NCI-H446 treated with DMSO at 0.1 percent for 48 hours (cell line): ENCODE measurements at places on chromosomes 7 and 10.
A peak's percentile ranks its signal among the peaks of the same experiment; 100 is the strongest.

DNA sequence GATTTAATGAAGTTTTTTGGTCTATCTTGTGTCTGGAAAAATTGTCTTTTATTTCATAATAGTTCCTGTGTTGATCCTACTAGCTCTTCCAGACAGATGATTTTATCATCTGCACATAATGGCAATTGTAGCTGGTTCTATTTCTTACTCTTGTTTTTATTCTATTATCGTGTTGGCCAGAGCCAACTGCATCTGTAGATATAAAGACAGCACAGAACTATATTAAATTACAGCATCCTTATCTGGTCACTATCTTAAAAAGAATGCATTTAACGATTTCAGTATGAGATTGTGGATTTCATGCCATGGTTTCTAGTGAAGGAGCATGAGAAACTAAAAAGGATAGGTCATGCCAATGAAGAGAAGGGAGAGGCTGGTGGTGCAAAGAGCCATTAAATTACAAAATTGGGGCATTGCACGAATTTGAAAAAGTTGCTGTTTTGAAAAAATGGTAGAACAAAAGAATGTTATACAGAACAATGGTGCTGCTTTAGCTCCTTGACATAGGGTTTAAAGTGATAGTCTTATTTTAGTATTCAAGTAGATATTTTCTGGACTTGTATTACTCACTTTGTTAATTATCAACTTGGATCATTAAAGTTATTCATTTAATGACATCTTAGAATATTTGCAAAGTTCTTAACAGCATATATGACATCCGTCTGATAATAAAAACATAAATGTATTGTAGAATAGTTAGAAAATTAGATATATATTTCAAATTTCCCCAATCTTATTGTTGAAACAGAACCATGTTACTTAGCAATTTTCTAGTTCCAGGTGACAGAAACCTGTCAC is 1250.3 kb downstream of the REEP3 start:
- no peak for DNase-seq

GRCh38 chr7:55060636-55061022 is 41.8 kb downstream of the EGFR start:
- DNase-seq, result no peak

DNA sequence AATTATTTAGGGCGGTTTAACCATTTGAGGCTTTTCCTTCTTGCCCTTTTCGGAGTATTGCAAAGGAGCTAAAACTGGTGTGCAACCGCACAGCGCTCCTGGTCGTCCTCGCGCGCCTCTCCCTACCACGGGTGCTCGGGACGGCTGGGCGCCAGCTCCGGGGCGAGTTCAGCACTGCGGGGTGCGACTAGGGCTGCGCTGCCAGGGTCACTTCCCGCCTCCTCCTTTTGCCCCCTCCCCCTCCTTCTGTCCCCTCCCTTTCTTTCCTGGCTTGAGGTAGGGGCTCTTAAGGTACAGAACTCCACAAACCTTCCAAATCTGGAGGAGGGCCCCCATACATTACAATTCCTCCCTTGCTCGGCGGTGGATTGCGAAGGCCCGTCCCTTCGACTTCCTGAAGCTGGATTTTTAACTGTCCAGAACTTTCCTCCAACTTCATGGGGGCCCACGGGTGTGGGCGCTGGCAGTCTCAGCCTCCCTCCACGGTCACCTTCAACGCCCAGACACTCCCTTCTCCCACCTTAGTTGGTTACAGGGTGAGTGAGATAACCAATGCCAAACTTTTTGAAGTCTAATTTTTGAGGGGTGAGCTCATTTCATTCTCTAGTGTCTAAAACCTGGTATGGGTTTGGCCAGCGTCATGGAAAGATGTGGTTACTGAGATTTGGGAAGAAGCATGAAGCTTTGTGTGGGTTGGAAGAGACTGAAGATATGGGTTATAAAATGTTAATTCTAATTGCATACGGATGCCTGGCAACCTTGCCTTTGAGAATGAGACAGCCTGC is 3.1 kb downstream of the FZD1 start:
- DNase-seq, result no peak

DNA sequence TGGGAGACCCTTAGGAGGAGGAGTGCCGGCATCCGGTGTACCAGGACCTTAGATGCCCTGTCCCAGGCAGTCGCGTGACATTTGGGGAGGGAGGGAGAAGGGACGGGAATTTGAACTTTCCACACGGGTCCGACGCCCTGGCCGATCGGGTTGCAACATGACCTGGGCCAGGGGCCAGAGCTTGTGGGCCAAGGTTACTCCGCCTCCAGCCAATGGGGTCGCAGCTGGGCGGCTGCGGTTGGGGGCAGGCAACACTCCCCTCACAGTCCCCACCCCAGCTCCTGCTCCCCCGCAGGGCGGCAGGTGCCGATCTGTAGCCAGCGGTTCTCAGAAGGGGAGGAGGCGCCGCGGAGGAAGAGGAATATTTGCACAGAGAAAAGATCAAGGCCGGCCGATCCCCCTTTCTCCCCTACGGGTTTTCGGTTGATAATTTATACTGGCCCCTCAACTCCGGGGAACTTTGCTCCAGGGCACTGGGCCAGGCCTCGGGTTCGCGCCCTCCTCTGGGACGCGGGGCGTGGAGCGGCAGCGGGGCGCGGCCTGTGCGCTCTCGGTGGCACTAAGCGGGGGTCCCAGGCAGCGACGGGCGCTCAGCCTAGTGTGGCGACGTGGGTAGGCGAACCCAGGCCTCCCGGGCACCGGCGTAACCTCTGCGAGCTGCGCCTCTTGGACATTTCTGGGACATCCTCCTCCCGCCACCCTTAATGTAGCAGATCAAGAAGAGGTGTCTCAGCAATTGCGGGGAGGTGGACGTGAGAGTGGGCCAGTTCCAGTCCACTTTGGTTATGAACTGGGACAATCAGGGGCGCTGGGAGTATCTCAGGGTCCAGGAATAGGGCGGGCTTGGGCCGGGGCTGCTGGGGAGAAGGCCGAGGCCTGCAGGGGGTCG is 1.2 kb downstream of the MLXIPL start:
- DNase-seq, result no peak

DNA sequence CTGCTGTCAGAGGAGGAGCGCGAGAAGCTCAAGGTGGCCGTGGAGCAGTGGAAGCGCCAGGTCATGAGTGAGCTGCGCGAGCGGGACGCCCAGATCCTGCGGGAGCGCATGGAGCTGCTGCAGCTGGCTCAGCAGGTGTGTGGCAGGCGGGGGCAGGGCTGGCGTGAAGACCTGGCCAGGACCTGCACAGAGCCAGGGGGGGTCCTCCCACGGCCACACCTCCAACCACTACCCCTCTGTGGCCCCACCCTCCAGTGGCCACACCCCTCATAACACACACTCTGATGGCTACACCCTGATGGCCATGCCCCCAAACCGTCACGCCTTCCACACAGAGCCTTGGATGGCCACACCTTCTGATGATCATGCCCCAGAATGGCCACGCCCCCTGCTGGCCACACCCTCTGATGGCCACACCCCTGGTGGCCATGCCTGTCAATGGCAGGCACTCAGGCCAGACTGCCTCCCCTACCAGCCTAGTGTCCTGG is 23.4 kb upstream of the DPYSL4 start:
- DNase-seq, result no peak

DNA sequence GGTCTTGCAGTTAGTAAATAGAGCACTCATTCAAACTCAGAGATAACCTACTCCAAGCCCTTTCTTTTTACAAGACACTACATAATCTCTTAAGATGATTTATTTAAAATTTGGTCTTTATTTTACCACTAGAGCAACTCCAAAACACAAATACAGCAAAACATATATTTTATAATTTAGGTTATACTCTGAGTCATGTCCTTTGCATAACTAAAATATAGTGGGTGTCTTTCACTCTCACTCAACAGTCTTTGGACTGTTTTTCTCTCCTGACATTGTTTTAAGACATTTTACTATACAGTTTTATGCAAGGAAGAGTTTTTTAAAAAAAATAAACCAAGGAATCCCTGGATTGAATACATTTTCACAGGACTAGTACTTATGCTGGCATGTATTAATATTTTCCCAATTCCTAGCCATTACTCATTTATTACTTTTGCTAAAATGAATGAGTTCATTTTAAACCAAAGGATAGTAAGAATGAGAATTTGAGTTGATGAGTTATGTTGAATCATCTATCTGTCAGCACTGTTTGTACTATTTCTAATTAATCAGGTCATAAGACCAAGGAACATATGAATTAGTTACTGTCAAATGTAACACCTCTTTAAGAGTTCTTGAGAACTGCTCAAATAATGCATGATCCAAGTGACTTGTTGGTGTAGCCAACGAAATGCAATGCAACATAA is 303.1 kb upstream of the FZD1 start:
- DNase-seq, result no peak

- DNase-seq, result no peak
Observed at GRCh38 chr7:101803203-101804087, 14.0 kb upstream of the CUX1 start.

- no peak for DNase-seq
Observed at GRCh38 chr7:118286131-118286530, 61.6 kb downstream of the ANKRD7 start.

DNA sequence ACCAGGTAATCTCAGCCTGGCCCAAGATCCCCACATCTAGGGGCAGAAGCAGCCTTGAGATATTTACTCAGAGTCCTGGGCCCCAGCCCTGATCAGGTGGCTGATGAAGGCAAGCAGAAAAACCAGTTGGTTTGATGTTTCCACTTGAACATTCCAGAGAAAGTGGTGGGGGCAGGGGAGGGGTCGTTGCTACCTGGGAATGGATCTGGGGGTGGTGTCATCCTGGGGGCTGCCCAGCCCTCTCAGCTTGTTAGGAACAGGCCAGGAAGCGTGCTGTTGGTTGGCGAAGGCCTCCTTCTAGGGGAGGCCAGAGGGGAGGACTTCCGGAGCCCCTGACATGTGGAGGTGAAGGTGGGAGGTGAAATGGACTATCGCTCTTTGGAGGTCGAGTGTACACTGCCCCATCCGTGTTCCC is 3.7 kb upstream of the ABHD11 start:
- no peak for DNase-seq

GRCh38 chr10:59360605-59361405 is 1.5 kb downstream of the FAM13C start:
- DNase-seq, result no peak

GRCh38 chr10:129934196-129934925 is 29.7 kb downstream of the EBF3 start:
- DNase-seq, result no peak

- no peak for DNase-seq
Observed at GRCh38 chr7:149778696-149779501, 5.5 kb upstream of the ZNF467 start.

DNA sequence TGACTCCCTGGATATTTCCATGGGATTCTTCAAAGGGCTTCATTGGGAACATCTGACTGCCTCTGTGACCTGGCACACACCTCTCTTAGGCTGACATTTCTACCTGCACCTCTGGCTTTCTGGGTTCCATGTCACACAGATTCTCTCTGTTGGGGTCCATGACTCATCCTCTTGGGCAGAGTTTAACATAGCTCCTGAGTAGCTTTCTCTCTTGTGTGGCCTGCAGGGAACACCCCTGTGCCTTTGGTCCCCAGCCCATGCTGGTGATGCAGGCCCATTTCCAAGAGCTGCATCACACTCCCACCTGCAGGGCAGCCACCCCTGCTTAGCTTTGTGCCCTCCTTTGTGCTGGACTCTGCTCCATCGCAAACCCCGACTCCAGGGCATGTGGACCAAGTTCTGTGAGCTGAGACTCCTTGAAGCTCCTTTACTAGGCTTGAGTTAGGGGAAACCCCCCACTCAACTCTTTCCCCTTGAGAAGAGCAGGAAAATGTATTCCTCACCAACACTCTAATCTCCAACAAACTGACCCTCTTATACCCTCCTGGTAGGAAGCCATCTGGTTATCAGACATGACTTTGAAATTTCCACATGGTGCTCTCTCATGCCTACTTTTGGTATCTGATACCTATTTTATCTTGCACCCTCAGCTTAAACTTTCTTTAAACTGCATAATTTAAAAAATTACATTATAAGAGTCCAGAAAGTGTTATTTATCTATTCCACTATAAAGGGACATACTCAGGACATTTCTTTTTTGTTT is 93.3 kb downstream of the ZNF777 start:
- no peak for DNase-seq

DNA sequence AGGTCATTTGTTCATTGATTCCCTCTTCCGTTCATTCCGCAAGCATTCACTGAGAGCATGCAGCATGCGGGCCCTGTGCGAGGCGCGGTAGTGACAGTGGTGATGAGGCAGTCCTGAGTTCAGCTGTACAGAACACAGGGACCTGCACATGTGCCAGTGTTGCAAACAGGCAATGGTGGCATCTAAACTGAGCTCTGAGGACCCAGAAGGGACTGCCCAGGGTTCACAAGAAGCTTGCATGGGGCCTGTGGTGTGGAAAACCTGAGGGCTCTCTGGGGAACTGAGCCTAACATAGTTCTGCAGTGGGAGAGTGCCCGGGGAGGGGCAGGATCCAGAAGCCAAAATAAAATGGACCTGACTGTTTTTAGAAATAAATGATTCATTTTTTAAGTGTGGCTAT is 13.2 kb downstream of the ZNF488 start:
- no peak for DNase-seq

DNA sequence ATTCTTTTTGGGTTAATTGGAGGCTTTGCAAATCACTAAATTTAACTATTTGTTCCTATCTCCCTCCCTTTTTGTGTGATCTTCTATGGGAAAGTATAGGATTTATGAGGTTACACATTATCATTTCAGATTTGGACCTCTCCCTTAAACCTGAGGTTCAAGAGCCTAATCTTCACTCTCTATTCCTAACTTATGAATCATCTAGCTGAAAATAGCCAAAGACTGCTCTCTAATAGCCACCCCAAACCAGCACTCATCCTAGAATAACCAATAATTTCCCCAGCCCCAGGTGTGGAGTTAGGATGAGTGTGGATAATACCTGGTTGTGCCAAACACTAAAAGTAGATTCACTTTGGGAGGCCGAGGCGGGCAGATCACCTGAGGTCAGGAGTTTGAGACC is 499.2 kb downstream of the GFRA1 start:
- no peak for DNase-seq

- peak; percentile 42 for DNase-seq
Observed at GRCh38 chr10:114632869-114633715, 25.0 kb downstream of the ABLIM1 start.

- DNase-seq, result no peak
Observed at GRCh38 chr10:10493833-10494232, 523.8 kb upstream of the CELF2 start.

GRCh38 chr10:5913736-5914135 is 23.7 kb downstream of the FBH1 start:
- no peak for DNase-seq

DNA sequence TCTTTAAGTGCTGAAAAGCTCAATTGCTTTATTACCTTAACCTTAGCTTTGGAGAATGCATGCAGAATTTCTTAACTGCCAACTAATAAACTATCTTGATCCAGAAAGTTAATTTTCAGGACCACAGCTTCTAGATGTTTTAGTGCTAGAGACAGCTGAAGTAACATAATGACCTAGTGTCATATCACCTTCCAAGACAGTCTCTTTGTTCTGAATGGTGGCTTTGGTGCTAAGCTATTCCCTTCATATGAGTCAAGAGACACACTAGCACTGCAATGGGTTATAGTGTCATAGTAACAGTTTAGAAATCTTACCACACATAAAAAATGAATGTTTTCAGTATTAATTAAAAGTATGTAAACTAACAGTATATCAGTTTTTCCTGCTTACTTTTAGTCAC is 115.4 kb upstream of the LRRN3 start:
- no peak for DNase-seq
